ENCODE measurements at places on chromosomes 4 and X. TPM values are rescaled to one million over a fixed set of nuclear protein-coding genes. Genes with fewer than 3 reads are reported as not detected.

MAGEB3 gene
- total RNA-seq = not detected

CT45A9 gene
- total RNA-seq = not detected

TMA16 gene
- 11.4 TPM for total RNA-seq

FRAS1 gene
- total RNA-seq = 5.8 TPM

PLAC8 gene
- 0.48 TPM for total RNA-seq

ALAS2 gene
- 8.3 TPM for total RNA-seq

SUV39H1 gene
- total RNA-seq = 3.8 TPM

PRRG1 gene
- total RNA-seq = 17.4 TPM

MAGIX gene
- total RNA-seq = 23.4 TPM

COX7B2 gene
- not detected for total RNA-seq

CXCL1 gene
- total RNA-seq = 8.5 TPM

IDS gene
- 93.1 TPM for total RNA-seq

RAB41 gene
- total RNA-seq = not detected

CPLX1 gene
- total RNA-seq = 2.3 TPM

RPL9 gene
- 2,057 TPM for total RNA-seq
